ENCODE measurements at places on chromosomes 13 and 19. TPM values are rescaled to one million over a fixed set of nuclear protein-coding genes. Genes with fewer than 3 reads are reported as not detected.

PRTN3 gene
- not detected for total RNA-seq

MRPL57 gene
- 21.0 TPM for total RNA-seq

ZNF626 gene
- total RNA-seq: 8.2 TPM

GRCh38 chr13:46577696-46578589 lies 25.0 kb downstream of the LRCH1 start:
- peak; percentile 11 for DNase-seq

- DNase-seq: no peak
These were observed 3.9 kb downstream of the DAND5 start for GRCh38 chr19:12973236-12973635.

Measured in activated naive CD4-positive, alpha-beta T cell treated with anti-CD3 and anti-CD28 coated beads for 36 hours (primary cell).